ENCODE measurements at places on chromosomes 6 and 20.

DNA sequence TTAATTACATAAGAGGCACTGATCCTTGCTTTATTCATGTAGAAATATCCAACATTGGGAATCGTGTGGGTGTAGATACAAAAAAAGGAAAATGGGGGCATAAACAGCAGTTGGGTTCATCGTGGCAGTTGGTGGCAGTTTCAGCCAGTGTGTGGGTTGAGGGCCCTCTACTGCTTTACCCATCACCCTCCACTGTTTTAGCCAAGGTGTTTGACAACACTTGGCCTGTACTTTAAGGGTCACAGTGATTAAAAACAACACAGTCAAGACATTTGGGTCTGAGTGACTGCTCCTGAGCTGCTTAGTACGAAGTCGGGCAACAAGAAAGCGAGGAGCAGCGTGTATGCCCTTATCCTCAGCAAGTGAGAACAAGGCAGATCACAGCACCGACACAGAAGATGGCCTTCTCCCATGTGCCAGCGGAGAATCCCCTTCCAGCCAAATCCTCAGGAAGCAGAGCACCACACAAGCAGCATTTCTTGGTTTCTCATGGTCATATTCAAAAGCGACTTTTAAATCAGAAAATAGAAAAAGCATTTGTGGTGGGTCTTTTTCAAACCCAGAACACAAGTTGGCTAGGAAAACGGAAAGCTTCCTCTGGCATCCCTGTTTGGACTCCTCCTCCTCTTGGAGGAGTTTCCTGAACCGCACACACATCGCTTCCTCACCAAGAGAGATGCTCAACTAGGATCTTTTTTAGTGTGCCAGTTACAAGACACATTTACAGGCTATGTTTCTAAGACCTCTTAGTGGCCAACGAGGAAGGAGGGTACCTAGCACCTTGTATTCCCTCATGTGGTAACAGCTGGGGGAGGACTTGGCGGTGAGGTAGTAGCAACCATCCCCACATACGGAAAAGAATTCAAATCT lies 23.5 kb downstream of the EIF2S2 start:
- no peak for DNase-seq

- peak; percentile 57 for DNase-seq
These were observed 731 bp downstream of the TUBB2B start for GRCh38 chr6:3226481-3227362.

- DNase-seq = no peak
These were observed 56.1 kb downstream of the HDDC2 start for GRCh38 chr6:125245523-125246264.

- no peak for DNase-seq
These were observed 90.1 kb downstream of the ANKRD60 start for GRCh38 chr20:58138395-58138794.

DNA sequence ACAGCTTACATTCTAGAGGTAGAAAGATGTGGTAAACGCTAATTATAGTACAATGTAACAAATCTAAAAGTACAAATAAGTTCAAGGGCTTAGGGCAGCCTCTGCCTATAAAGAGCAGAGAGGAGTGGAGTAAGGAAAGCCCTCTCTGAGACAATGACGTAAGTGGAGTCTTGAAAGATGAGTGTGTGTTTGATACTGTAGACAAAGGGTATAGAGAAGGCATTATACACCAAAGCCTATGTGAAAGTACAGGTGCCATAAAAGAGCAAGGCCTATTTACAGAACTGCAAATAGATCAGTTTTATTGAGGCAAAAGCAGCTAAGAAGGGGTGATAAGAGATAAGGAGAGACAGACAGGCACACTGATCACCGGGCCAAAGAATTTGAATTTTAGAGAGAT lies 10.9 kb downstream of the GOPC start:
- no peak for DNase-seq

DNA sequence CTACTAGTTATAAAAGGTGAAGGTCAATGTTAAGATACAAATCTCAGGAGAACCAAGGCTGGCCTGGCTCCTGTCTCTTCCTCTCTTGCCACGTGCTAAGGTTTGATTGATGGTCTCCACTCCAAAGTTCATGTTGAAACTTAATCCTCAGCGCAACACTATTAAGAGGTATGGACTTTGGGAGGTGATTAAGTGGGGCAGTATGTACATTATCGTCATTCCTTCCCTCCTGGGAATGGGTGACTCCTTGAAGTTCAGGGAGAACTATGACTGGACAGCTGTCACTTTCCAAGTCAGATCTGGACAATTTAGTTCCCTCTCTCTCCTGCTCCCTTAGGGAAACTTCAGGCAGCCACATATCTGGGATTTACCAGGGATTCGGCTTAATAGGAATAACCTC lies 50.5 kb downstream of the KCNK5 start:
- no peak for DNase-seq

GRCh38 chr20:6769903-6770785 lies 2.7 kb downstream of the BMP2 start:
- peak; percentile 52 for DNase-seq

DNA sequence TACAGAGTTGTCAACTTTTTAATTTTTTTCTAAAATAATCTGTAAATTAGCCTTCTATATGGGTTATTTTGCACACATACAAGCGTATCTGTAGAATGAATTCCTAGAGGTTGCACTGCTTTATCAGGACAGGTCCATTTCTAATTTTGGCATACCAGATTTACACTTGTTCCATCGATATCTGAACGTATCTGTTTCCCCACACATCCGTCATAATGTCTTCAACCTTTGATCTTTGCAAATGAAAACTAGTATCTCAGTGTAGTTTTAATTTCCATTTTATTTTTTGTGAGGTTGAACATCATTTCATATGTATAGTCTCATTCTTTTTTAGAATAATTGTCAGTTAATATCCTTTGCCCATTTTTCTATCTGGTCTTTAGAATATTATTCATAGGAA lies 22.7 kb downstream of the SENP6 start:
- DNase-seq = no peak

- no peak for DNase-seq
These were observed 20.8 kb upstream of the TNFAIP3 start for GRCh38 chr6:137846274-137846673.

DNA sequence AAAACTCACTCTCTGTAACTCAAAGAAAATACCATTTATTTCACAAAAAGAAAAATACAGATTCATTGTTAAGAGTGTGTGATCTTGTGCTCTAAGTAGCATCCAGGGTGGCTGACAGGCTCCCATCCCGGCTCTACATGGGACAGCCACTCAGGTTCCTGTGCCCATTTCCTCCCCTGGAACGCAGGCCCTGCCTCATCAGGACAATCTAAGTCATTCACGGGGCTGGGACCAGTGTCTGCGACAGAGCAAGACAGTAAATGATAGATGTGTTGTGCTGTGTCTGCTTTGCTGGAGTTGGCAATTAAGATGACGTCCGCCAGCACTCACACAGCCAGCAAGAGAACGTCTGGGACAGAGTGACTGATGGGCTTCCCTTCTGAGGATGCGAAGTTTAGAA lies 6.9 kb upstream of the FAM209A start:
- DNase-seq = no peak

- peak; percentile 79 for DNase-seq
These were observed 4.8 kb downstream of the SALL4 start for GRCh38 chr20:51797357-51798025.

DNA sequence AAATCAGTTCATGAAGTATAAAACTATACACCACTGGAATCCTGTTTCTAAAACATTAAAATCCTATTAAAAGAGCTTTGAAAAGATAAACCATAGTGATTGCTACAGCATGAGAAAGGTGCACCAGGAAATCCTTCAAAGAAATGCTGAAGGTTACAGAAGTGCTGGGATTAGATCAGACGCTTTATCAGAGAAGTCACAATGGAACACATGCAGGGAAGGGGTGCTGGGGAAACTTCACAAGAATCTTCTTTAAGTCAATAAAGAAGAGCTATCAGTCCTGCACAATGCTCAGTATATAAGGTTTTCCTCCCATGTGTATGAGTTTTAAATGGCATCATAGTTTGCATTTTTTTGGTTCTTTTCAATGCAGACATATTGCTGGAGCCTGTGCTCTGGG lies 137.7 kb upstream of the SLC22A16 start:
- no peak for DNase-seq

DNA sequence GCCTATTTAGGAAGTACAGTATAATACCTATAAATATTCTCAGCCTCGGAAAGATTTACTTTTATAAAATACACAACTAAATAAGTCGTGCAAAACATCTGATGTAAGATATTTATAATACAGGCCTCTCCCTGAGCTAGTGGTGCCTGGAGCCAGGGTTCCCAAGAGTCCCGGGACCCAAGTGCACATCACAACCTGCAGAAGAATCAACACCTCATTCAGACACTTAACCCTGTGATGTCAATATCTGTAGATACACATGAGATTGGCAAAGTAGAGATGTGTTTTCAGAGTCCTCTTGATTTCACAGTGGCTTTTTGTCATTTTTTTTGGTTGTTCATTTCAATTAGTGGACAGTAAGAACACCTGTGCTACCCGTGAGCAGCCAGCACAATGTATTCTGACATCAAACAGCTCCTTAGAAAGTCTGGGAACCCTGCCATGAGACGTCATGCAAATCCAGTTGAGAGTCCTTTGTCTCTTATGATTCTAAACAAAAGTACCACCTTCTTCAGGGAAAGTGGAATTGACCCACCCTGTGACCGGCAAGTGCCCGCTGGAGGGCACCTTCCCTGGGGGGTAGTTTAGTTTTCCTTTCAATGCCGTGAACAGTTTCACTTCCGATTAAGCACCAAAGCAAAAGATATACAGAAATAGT lies 101.6 kb downstream of the DACT2 start:
- no peak for DNase-seq

DNA sequence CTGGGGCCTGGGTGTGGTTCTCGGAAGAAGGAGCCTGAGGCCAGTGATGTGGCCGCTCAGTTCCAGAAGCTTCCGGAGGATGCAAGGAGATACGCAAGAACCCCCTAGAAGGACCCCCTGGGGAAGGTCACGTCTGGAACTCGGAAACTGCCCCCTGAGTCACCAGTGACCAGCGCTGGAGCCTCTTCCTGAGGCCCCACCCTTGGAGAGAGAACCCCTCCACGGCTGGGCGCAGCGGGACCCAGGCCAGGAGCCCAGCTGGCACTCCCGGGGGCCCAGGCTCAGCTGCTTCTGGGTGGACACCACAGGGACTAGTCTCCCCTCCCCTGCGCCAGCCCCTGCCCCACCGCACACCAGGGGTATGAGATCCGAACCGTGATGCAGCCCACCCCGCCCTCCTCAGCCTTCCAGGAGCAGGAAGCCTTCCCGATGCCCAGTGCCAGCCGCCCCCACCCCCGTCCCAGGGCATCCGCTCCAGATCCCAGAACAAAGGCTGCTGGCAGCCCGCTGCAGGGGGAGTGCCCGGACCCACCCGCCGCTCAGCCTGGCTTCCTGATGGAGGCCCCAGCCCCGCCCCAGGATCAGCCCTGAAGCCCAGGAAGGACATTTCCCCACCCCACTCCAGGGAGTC lies 7.5 kb downstream of the LAMA5 start:
- no peak for DNase-seq

GRCh38 chr6:44126320-44127149 lies 717 bp downstream of the MRPL14 start:
- peak; percentile 85 for DNase-seq

GRCh38 chr6:94955156-94955555 lies 622.2 kb upstream of the MANEA start:
- no peak for DNase-seq
